CD4-positive, alpha-beta T cell treated with Interleukin-6 at 100 ng/mL for 8 hours (primary cell): ENCODE measurements at places on chromosomes 2 and 18.

- no peak for DNase-seq
These were observed 11.0 kb upstream of the DUSP2 start for GRCh38 chr2:96156011-96156820.

DNA sequence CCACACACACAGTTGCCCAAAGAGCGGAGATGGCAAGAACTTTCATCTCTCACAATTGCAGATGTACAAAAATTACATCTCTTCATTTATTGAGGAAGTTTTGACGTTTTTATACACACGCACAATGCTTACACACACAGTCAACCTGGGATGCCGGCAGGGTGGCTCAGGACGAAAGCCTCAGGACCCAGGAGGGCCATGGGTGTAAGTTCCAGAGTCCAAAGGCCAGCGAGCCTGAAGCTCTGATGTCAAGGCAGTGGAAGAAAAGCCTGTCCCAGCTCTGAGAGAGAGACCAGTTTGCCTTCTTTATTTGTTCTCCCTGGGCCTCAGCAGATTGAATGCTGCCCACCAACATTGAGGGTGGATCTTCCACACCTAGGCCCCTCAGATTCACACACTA is 10.1 kb downstream of the AMER3 start:
- DNase-seq = no peak

GRCh38 chr2:128024816-128025215 is 3.0 kb downstream of the SAP130 start:
- DNase-seq = no peak

DNA sequence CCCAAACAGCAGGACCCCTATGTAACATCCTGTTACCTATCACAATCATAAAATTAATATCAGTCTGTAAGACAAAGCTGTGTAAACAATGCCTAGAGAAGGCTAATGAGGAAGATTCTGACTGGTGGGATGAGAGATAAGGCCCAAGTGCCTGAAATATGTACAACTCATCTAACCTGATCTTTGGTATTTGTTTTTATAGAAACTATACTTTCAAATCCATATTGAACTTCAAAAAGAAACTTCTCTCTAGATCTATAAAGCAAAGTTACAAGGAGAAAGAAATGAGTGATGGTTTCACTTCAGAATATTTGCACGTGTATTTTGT is 36.1 kb upstream of the ITGA4 start:
- DNase-seq = no peak

- DNase-seq = no peak
These were observed 15.5 kb downstream of the PXDN start for GRCh38 chr2:1728821-1729220.

DNA sequence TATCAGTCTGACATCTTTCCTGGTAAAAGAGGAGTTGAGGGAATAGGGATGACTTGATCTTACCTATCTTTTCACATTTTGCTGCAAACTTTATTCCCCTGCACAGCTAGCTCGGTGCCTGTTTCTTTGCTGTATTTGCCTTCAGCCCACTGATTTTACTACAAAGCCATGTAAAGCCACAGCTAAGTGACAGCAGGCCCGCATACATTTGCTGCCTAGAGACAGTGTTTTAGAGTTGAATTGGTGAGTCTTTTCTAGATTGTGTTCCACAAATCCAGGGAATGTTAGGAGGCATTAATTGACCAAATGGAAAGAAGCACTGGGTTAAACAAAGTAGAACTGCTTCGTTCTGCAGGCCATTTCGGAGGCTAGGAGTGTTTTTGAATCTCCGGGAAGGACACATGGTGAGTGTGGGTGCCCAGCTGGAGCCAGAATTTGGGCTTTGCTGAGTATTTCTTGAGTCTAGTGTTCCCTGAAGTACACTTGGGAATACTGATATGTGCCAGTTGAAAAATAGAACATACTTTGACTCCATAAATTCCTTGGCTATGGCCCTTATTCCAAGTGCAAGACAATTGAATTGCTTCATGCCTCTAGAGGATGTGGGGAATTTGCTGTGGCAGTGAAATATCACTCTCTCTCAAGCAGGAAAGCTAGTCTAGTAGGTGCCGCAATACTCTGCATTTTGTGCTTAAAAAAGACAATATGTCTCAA is 329.8 kb downstream of the PTPRM start:
- DNase-seq = no peak

DNA sequence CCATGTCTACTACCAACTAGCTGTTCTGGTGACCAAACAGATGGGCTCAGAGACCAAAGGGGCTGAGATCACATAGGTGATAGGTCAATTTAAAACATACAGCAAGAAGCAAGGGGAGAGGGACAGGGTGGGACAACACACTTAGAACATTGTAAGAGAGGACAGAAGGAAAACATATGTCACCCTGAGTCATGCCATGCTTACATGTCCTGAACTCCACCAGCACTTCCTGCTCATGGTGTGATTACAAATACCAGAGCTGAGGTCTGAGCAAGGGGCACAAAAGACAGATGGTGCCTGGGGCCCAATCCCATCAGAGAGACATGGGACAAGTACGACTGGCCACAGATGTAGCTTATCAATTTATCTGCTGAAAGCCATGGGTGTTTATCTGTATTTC is 28.7 kb upstream of the GALNT14 start:
- no peak for DNase-seq

GRCh38 chr18:21680161-21680560 is 24.4 kb downstream of the ABHD3 start:
- DNase-seq = no peak

DNA sequence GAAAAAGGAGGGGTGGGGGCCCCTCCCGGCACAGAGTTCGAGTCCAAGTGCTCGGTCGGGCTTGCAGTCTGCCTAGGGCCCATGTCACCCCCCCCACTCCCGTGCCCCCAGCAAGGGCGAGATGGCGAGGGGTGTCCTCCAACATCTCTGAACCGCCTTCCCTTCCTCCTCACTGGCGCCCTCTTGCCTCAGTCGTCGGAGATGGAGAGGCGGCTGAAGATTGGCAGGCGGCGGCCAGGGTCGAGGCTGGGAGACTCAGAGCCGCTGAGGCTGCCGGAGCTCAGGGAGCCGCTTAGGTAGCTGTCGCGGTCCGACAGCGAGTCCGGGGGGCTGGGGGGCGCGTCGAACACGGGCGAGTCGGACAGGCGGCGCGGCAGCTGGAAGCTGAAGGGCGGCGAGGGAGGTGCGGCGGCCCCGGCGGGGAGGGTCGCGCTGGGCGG is 2.3 kb downstream of the ZFP36L2 start:
- peak; percentile 82 for DNase-seq

GRCh38 chr2:127906206-127906926 is 20.6 kb upstream of the AMMECR1L start:
- DNase-seq = no peak

DNA sequence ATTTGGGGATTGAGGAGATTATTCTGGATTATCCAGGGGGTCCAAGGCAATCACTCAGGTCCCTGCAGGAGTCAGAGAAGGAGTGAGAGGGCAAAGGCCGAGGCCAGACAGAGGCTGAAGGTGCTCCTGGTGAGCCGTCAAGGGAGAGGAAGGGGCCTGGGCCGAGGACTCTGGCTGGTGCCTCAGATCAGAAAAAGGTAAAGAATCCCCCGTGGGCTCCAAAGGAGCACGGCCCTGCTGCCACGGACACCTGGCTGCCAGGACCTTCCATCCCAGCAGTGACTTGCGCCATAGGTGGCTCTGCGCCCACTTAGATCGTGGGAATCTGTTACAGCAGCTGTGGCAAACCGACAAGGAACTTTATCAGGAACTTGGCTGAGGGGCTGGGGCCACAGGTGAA is 374.8 kb upstream of the MYT1L start:
- DNase-seq = no peak

GRCh38 chr2:218289639-218290315 is 2.5 kb downstream of the TMBIM1 start:
- DNase-seq = no peak

DNA sequence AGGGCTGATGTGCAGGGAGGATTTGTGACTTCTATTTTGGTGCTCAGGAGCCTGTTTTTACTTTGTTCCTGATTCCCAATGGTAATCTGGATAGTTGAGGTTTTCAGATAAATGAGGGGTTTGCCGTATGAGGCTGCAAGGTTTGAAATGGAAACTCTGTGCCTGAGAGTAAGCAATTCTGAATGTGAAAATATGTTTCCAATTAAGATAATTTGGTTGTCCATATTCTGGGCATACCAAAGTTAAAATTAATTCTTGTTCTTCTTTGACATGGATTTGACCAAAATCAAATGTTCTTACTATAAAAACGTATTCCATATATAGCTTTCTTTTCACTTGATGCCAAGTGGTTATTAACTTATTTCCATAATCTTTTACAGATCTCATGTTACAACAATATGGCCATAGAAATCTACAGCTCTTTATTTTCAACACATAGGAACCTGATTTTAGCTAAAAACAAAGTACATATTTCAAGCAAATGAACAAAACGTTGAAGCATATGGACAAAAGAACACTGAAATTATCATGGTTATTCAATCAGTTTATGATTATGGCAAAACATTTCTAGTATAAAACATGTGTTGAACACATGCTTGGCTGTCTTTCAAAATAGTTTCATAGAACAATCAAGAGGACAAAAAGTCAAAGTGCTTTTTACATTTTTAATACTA is 63.4 kb upstream of the ARHGAP28 start:
- no peak for DNase-seq

DNA sequence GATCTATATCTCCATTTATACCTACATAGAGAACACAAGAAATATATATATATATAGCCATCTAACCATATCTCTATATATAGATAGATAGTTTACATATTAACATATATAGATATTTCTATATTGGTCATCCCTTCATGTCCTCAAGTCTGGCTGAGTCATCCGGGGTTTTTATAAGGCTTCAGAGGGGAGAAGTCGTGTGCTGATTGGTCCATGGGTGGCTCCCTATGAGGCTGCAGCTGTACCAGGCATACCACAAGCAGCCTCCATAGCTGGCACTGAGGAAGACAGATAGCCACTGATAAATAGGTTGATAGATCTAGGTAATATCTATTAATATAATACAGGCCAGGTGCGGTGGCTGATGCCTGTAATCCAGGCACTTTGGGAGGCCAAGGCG is 618.3 kb upstream of the SETBP1 start:
- no peak for DNase-seq

GRCh38 chr2:208819190-208819589 is 412.6 kb downstream of the PTH2R start:
- no peak for DNase-seq

DNA sequence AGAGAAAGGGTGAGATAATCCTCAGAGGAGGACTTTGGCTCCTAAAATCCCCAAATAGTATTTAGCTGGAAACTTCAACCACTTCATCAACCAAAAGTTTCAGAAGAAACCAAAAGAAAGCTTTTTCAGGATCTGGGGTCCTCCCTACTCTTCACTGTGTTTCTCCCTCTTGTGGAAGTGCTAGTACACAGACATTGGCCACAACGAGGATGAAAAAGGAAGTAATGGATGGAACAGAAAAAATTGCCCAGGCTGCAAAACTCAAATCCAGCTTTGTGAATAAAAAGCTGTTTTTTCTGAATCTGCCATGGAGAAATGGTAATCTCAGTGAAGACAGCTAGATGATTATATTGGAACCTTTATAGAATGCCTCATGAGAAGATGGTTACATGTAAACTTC is 4.0 kb downstream of the PID1 start:
- no peak for DNase-seq

DNA sequence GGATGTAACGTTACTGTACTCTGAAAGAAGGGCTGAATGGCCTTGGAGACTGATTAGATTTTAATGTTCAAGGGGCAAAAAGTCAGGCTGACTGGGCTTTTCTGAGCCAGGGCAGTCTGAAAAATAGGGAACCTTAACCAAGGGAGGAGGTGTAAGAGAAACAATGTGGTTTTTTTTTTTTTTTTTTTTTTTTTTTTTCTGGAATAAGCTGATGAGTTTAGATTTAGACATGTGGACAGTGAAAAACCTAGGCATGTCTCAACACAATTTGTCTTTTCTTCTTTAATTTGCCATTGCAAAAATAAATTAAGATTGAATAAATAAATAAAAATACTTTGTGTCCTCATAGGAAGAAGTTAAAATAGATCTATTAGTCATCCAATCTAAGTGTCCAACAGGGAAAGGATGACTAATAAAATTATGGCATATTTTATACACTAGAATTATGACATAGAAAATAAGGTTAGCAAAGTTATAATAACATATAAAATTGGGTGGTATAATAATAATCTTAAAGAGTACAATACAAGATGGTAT is 237.6 kb upstream of the TRIB2 start:
- DNase-seq = no peak

DNA sequence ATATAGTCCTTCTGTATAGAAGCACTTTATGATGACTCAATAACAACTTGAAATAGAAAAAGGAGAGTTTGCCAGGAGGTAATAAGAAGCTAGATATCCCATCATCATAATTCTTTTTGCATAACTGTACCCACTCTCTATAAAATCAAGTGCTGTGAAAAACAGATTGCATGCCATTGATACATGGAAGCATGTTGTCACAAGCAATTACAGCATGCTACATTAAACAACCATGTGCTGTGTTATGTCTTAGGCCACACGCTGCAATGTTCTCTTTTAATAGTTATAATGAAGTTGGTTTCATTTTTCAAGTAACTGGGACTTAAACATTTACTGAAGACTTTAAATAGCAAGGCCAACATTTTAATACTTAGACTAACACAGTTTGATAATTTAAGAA is 264.2 kb downstream of the RPRM start:
- DNase-seq = no peak

- no peak for DNase-seq
These were observed 2.1 kb downstream of the MLPH start for GRCh38 chr2:237488901-237489860.

GRCh38 chr18:14936313-14936712 is 188.3 kb downstream of the ANKRD30B start:
- no peak for DNase-seq

DNA sequence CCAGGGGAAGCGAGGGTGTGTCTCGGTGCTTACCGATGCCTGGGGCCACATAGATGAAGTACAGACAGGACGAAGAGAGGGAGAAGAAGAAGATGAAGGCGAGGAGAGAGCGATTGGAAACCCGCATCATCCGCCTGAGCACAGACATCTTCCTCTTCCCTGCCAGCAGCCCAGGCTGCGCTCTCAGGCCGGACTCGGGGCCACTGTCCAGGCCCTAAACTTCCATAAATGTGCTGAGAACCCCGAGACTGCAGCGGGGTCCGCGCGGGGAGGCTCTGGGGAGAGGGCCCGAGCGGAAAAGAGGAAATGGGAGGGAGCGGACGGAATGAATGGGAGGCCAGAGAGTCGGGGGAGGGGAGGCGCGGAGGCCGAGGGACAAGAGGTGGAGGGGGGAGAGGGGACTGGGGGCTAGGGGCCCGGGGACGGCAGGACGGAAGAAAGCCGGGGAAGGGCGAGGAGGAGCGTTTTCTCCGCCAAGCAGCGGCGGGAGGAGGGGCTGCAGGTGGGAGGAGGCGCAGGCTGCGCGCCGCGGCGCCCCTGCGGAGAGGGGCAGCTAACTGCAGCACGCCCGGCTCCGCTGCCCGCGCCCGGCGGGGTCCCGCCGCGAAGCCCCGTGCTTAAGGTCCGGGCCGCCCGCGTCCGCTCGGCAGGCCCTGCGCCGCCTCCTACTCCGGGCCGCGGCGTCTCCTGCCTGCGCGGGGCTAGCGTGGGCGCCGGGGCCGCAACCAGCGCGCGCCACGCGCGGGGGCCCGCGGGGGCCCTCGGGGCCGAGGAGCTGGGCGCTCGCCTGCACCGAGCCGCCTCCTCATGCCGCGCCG is at the start of gene B4GALT6:
Gene B4GALT6 (minus strand): TSS at position 303 of the 818 bp plus-strand sequence. CDS start 155 bp downstream, at position 148.
- no peak for DNase-seq

- no peak for DNase-seq
These were observed 19.1 kb downstream of the MRPS9 start for GRCh38 chr2:105057005-105057404.

GRCh38 chr2:119490653-119491195 is 33.6 kb downstream of the SCTR start:
- DNase-seq = no peak
